Activated T-cell treated with anti-CD3 and anti-CD28 coated beads for 48 hours (primary cell): ENCODE measurements at places on chromosomes 7 and 10.
A peak's percentile ranks its signal among the peaks of the same experiment; 100 is the strongest.

GRCh38 chr7:38307640-38308039, 34.2 kb upstream of the TARP start:
- DNase-seq: no peak

DNA sequence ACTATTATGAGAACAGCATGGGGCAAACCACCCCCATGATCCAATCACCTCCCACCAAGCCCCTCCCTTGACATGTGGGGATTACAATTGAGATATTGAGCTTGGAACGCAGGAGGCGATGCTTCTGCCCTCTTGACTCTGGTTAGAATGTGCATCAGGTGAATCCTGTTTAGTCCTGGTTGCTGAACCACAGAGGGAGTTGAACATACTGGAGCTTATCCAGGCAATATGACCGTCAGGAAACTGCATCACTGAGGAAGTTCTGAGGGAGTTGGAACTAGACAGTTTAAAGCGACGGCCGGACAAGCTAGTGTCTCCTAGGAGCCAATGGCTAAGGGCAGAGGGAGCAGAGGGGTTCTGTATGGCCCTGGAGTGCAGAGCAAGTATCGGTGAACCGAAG, 31.8 kb upstream of the GARS1 start:
- no peak for DNase-seq

DNA sequence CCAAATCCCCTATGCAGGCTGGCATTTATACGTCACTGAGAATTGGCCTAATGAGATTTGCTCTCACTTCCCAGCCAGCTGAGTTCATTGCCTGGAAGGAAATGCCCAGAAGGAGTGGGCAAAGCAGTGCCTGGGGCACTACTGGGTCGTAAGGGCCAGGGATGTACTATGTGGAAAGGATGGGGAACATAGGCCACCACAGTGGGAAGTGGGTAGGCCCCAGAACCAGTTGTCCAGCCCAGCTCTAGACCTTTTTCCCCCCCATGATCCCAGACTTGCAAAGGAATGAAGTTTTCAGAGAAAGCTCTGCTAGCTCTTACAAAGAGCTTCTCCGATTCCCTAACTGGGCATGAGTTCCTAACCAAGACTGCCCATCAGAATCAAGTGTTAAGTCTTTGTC, 13.9 kb downstream of the TRPV5 start:
- DNase-seq: no peak

- no peak for DNase-seq
Observed at GRCh38 chr10:117622471-117623184, 80.1 kb downstream of the EMX2 start.

DNA sequence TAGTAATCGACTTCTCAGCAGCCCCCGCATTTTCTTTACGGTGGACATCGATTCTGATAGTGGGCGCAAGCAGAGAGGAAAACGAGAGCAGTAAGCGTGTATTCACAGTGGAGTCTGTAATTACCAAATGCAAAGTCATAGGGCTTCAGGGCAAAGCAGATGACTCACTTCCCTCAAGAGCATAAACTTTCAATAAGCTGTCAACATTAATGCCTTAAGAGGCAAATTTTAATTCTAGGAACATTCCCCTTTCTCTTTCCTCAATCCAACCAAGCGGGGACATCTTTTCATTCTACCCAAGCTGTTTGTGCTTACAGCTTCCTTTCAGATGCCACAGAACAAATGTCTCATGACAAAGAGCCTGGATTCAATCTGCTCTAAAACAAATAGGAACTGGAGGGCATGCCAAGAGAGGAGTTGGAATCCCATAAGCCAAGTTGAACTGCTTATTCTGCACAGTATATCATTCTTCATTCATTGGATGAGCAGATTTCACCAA, 48.6 kb downstream of the MALSU1 start:
- DNase-seq: no peak

DNA sequence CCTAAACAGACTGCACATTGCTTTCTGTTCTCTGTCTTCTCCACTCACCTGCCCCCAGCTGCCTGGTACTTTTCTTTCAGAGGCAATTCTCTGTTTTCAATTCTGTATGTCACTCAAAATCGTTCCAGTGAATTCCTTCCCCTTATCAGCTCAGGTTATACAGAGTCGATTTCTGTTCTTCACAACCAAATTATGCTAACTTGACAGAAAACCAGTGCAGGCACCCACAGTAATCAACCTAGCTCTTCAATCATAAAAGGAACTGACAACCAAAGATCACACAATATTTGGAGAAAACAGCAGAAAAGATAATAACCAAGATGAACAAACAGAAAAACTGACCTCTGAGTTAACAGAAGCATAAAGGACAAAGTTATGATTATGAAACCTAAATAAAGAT, 303.3 kb upstream of the PHYHIPL start:
- DNase-seq: no peak

DNA sequence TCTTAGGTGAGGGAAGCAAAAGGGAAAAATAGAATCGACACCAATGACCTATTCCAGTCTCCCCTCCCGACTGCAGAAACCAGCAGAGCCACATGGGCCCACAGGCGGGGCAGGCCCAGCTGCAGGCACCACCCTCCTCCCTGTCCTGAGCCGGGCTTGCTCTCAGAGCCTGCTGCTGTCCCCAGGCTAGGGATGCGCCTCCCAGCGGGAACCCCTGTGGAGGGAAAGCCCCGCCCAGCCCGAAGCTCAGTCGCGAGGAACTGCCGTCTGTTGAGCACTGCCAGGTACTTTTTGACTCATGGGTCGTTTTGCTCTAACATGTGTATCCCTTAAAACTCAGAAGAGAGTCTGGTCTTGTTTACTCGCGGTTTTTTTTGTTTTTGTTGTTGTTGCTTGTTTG, 124.5 kb upstream of the RET start:
- DNase-seq: no peak

- DNase-seq: no peak
Observed at GRCh38 chr7:15439853-15440252, 122.0 kb downstream of the AGMO start.

GRCh38 chr7:37031571-37032257, 307.4 kb upstream of the AOAH start:
- peak; percentile 27 for DNase-seq

DNA sequence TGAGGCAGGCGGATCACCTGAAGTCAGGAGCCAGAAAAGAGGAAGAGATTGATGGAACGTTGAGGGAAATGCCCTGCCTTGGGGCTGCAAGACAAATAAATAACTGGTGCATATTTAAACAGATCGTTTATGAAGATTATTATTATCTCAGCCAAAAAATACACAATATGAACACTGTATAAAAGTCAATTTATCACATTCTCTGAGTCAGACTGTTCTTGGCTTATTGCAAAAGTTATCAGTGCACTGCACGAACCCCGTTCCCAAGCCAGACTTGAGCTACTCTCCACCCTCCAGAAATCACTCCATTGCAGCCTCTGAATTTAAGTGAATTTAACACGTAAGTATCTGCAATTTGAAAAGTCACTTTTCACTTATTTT, 1.6 kb downstream of the DNMBP start:
- DNase-seq: no peak

- no peak for DNase-seq
Observed at GRCh38 chr10:36367362-36367761, 725.3 kb upstream of the FZD8 start.

DNA sequence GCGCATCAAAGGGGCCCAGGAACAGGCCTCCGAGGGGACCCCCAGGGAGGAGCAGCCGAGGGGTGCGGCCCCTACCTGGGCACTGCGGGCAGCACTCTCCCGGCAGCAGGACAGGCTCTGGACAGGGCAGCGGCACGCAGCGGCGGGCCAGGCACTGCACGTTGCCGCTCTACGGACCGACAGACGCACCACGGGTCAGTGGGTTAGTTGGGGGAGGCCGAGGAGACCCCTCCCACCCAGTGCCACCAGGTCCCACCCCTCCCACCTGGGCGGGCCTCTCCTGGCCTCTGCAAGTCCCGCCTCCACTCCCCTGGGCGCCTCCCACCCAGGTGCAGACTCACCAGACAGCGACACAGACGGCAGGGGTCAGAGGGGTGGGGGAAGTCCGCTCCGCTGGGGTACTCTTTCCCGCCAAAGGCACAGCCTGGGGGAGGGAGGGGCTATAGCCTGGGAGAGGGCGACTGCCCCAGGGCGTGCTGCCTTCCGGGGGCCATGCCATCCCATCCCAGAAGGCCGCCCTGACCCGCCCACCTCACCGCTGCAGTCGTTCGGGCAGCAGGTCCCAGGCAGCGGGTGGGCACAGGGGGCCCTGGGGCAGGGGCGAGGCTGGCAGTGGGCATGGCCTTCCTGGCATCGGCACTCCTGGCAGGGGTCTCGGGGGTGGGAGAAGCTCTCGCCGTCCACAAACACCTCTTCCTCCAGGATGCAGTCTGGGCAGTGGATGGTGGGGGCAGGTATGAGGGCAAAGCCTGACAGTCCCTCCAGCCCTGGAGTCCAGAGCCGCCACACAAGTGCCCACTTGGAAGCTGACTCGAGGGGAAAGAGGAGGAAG, 19.2 kb downstream of the KCP start:
- no peak for DNase-seq

GRCh38 chr7:149811221-149811620, 27.0 kb upstream of the ZNF862 start:
- no peak for DNase-seq

DNA sequence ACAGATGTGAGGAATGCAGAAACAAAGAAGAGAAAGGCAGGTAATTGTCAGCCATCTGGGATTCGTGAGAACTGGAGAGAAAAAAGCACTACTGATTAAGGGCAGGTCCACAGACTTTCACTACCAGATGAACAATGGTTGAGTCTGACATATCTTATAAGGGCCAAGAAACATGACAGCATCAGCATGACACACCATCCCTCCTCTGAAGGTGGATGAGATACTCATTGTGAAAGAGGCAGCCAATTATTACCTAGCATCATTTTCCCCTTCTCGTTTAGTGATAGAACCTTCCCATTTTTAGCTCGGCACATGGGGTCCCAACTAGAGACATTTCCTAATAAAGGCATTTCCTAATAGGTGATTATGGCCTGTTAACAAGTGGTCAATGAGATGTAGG, 19.2 kb upstream of the MET start:
- DNase-seq: no peak

DNA sequence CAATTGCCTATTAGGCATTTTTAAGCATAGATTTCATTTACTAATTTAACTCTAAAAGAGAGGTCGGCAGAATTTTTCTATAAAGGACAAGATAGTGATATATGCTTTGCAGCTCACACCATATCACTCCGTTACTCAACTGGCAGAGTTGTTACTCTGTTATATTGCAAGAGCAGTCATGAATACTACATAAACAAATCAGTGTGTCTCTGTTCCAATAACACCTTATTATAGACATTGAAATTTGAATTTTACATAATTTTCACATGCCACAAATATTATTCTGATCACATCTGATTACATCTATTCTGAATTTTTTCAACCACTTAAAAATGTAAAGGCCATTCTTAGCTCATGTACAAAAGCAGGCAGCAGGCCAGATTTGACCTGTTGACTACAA, 853.9 kb upstream of the LRRTM3 start:
- DNase-seq: no peak
